ENCODE measurements at places on chromosomes 6 and 20. TPM values are rescaled to one million over a fixed set of nuclear protein-coding genes. Genes with fewer than 3 reads are reported as not detected.

The OR2J3 gene
- total RNA-seq, result not detected

The MUC22 gene
- total RNA-seq, result not detected

The HMGN3 gene
- total RNA-seq, result 244 TPM

DNA sequence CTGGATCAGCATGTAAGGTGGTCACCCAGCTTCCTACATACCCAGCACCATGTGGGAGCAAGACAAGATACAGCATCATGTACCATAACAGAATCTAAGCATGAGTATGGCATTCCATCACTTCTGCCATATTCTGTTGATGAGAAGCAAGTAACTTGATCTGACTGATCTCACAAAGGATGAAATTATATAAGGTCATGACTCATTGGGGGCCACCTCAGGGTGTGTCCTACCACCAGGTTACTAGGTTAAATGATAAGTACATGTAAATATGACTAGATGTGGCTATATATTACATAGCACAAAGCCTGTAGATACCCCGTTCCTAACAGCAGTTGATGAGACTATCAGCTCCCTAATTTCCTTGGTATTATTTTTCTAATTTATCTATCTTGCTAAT, 213.1 kb downstream of the DOK5 start:
- no peak overlapping the region for H3K4me3 ChIP-seq
- no peaks in the 10 kb centered on the region for H3K27me3 ChIP-seq
- no peak overlapping the region for H3K27ac ChIP-seq
- H3K4me1 ChIP-seq, result no peaks in the 10 kb centered on the region
- no peaks in the 10 kb centered on the region for H3K36me3 ChIP-seq

- H3K4me3 ChIP-seq, result no peak overlapping the region
- H3K4me1 ChIP-seq, result no peaks in the 10 kb centered on the region
- no peak overlapping the region for H3K27ac ChIP-seq
- DNase-seq, result peak; percentile 24
- no peaks in the 10 kb centered on the region for H3K27me3 ChIP-seq
Measured at GRCh38 chr20:44407402-44408184, 52.1 kb downstream of the HNF4A start.

- no peak overlapping the region for H3K27ac ChIP-seq
- no peak overlapping the region for H3K4me3 ChIP-seq
- H3K27me3 ChIP-seq, result no peaks in the 10 kb centered on the region
- H3K36me3 ChIP-seq, result no peaks in the 10 kb centered on the region
- H3K4me1 ChIP-seq, result peaks cover 21% of the 10 kb centered on the region
- DNase-seq, result no peak
Measured at GRCh38 chr6:138527411-138528088, 28.3 kb upstream of the NHSL1 start.

The ENPP1 gene
- 1.3 TPM for total RNA-seq

The HMGA1 gene
- total RNA-seq, result 48.6 TPM

DNA sequence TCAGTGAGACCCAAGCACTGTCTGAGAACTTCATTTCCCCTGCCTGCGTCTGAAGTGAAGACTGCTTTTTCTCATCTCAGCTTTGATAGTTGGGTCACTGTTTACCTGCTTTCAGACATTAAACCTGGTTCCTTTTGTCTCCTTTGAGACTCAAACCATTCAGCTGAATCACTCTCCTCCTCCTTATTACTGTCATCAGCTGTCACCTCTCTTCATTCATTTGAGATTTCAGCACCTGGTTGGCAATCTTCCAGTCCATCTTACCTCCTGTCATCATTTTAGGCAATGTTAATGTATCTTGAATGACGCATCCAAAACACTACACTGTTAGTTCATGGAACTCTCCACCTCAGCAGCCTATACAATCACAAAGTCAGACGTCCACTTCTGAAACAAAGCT, 34.3 kb upstream of the SOX4 start:
- no peaks in the 10 kb centered on the region for H3K27me3 ChIP-seq
- DNase-seq, result no peak
- no peaks in the 10 kb centered on the region for H3K4me1 ChIP-seq
- no peak overlapping the region for H3K27ac ChIP-seq
- no peak overlapping the region for H3K4me3 ChIP-seq

The PRR18 gene
- total RNA-seq, result 0.22 TPM

DNA sequence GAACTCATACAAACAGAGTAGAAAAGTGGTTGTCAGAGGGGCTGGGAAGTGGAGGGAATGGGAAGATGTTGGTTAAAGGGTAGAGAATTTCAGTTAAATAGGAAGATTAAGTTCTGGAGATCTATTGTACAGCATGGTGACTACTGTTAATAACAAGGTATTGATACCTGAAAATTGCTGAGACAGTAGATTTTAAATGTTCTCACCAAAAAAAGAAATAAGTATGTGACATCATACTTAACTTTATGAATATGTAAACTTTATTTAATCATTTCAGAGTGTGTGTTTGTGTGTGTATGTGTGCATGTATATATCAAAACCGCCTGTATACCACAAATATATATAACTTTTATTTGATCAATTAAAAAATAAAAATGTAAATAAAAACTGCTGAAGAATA, 896.4 kb downstream of the TFAP2A start:
- no peaks in the 10 kb centered on the region for H3K27me3 ChIP-seq
- no peaks in the 10 kb centered on the region for H3K36me3 ChIP-seq
- no peak for DNase-seq
- H3K27ac ChIP-seq, result no peak overlapping the region

DNA sequence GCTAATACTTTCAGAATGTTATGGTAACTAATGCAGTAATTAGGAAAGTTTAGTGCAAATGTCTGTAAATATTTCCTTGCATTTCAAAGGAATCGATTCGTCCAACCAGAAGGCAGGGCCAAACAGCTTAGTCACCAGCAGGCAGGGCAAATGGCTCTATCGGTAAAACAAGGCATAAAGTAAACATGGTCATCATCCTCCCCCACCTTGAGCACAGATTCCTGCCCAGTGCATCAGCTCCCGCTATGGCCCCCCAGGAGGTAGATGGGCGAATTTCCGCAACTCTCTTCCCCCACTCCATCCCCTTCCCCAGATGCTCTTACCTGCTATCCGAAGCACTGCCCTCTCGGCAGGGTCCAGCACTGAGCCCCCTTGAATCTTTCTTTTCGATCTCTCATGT, 103.8 kb upstream of the BEND6 start:
- no peak for DNase-seq
- peaks cover 11% of the 10 kb centered on the region for H3K4me1 ChIP-seq
- H3K27me3 ChIP-seq, result no peaks in the 10 kb centered on the region
- no peak overlapping the region for H3K27ac ChIP-seq
- peak overlapping the region; percentile 26 for H3K4me3 ChIP-seq
- H3K36me3 ChIP-seq, result no peaks in the 10 kb centered on the region

- H3K4me1 ChIP-seq, result peaks cover 5% of the 10 kb centered on the region
- no peak for DNase-seq
- no peak overlapping the region for H3K4me3 ChIP-seq
- no peaks in the 10 kb centered on the region for H3K36me3 ChIP-seq
- no peaks in the 10 kb centered on the region for H3K27me3 ChIP-seq
Measured at GRCh38 chr6:139600343-139600742, 225.9 kb upstream of the CITED2 start.
